D721Med (cell line): ENCODE measurements at places on chromosomes 5 and 9.

- no peak for DNase-seq
These were observed 7.3 kb upstream of the ROPN1L start for GRCh38 chr5:10434392-10434791.

DNA sequence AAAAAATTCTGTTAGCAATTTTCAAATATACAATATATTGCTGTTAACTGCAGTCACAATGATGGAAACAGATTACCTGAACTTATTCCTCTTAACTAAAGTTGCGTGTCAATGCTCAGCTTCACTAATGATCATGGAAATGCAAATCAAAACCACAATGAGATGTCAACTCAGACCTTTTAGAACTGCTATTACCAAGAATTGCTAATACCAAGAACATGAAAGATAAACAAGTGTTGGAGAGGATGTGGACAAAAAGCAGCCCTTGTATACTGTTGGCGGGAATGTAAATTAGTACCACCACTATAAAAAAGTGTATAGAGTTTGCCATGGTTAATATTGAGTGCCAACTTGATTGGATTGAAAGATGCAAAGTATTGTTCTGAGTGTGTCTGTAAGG is 1409.7 kb upstream of the CDH18 start:
- DNase-seq = no peak

DNA sequence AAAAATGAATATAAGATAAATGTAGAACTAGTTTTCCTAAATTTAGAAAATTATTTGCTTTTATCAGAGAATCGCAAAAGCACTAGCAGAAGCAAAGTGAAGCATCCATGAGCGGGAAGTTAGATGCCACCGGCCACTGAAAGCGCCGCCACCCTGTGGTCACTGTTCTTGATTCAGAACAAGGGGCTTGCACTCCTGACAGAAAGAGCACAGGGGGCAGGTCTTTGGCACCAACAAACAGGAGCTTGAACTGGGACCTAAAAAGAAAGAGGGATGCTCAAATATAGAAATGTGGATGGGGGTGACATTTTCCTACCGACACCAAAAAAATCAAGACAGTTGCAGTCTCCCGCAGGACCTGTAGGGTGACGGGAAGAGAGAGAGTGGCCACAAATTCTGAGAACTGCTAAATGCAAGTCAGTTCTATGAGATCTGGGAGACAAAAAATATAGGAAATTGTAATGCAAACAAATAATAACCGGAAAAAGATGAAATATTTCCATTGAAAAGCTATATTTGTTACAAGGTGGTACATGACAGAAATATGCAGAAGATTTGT is 144.3 kb downstream of the CDH12 start:
- no peak for DNase-seq

GRCh38 chr9:32423371-32423770 is 38.9 kb downstream of the ACO1 start:
- no peak for DNase-seq
